ENCODE measurements at places on chromosomes 1 and 21.

DNA sequence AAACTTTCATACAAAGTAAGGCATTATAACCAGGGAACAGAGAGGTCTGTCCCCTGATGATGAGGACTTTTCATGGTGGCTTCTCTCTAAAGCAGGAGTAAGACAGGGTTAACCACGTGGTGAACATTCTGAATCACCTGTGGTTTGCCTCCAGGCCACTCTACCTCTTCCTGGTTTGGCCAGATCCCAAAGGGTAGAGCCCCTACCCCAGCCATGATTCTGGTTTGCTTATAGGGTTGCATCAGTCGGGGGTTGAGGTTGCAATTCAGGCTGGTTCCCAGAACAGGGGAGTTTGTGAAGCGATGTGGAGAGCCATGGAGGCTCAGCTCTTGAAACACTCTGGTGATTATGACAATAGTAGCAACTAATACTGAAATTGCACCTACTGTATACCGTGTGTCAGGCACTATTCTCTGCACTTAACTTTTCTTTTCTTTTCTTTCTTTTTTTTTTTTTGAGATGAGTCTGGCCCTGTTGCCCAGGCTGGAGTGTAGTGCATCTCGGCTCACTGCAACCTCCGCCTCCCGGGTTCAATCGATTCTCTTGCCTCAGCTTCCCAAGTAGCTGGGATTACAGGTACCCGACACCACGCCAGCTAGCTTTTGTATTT lies 8.3 kb downstream of the CNR2 start:
- no peak for DNase-seq

GRCh38 chr21:31397939-31398338 lies 53.9 kb upstream of the TIAM1 start:
- no peak for DNase-seq

DNA sequence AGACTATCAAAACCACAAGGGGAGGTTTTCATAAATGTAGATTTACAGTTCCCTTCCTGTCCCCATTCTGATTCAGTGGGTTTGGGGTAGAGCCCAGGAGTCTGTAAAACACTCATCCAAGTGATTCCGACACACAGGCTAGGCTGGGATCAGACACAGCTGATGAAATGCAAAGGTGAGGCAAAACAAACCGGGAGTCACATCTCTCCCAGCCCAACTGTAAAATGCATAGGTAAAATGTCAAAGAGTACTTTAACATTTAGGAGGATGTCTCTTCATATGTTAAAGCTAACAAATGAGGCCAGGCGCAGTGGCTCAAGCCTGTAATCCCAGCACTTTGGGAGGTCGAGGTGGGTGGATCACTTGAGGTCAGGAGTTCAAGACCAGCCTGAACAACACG lies 45.0 kb downstream of the ZNF281 start:
- no peak for DNase-seq

GRCh38 chr21:43317959-43318358 lies 109.0 kb downstream of the SIK1 start:
- DNase-seq = no peak

GRCh38 chr1:219374636-219375035 lies 201.0 kb downstream of the LYPLAL1 start:
- no peak for DNase-seq
